Activated CD8-positive, alpha-beta memory T cell treated with anti-CD3 and anti-CD28 coated beads for 1 hour (primary cell): ENCODE measurements at places on chromosomes 4 and X.

GRCh38 chr4:1603413-1604135, 80.5 kb downstream of the FAM53A start:
- no peak for DNase-seq

GRCh38 chr4:6474053-6474568, 1.7 kb upstream of the PPP2R2C start:
- DNase-seq: no peak

GRCh38 chrX:45485719-45486118, 285.0 kb upstream of the DIPK2B start:
- DNase-seq: no peak

DNA sequence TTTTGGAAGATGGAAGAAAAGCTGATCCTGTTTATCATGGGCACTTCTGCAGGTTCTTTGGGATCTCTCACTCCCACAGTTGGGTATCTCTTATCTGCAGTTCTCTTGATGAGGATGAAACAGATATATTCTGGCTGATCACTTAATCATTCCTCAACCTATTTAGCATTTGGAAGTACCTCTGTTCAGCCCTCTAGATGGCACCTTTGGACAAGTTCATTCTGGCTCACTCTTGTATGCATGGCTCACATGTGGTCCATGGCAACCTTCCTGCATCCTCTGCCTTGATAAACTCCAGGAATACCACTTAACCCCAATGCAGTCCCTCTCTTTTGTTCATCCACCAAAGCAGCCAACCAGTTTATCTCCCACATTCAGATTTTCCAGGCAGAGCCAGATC, 74.2 kb downstream of the SMARCA5 start:
- DNase-seq: no peak

- no peak for DNase-seq
Observed at GRCh38 chrX:84118315-84118714, 69.7 kb downstream of the RPS6KA6 start.
